ENCODE measurements at places on chromosomes 2 and 18.

GRCh38 chr2:223101340-223102039, 49.5 kb downstream of the KCNE4 start:
- H3K27ac ChIP-seq = no peak overlapping the region
- H3K4me3 ChIP-seq = no peak overlapping the region
- H3K4me1 ChIP-seq = no peaks in the 10 kb centered on the region

- no peak for DNase-seq
- H3K4me1 ChIP-seq = peaks cover 56% of the 10 kb centered on the region
- H3K36me3 ChIP-seq = no peaks in the 10 kb centered on the region
Measured at GRCh38 chr18:24009246-24009645, 5.3 kb upstream of the TTC39C start.

DNA sequence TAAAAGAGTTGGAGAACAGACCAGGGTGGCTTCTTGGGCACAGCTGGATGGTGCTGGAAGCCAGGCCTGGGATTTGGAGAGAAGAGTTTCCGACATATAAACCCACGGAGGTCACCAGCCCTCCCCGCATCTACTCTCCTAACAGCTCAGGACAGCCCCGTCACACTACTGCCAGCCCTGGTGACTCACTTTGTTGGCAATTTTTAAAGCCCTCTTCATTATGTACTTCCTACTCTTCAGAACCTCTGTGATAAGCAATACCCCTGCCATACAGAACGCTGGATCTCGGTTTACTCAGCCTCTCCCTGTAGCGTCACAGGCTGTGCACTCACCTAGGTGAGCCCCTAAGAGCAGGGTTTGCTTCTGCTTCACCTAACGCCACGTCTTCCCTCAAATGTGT, 48.1 kb downstream of the ID2 start:
- no peaks in the 10 kb centered on the region for H3K4me1 ChIP-seq
- H3K36me3 ChIP-seq = peaks cover 13% of the 10 kb centered on the region
- DNase-seq = no peak
- H3K27me3 ChIP-seq = no peaks in the 10 kb centered on the region
- H3K4me3 ChIP-seq = no peak overlapping the region

DNA sequence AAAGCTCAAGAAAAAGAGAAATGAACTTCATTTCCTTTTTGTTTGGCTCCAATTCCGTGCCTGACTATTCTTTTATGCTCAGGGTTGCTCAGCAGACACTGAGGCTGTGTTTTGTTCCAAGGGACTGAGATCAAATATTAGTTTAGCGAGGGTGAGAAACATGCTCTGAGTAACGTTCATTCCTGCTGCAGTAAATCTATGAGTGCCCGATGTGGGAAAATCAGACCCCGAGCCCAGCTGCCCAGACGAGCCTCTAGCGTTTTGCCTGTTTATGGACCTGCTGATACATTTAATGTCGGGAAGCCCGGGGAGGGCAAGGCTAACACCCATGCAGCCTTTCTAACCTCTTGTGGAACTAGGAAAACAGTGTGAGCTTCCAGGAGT, 119.2 kb downstream of the VAPA start:
- peak overlapping the region; percentile 73 for H3K27ac ChIP-seq
- H3K4me1 ChIP-seq = peaks cover 5% of the 10 kb centered on the region
- H3K4me3 ChIP-seq = peak overlapping the region; percentile 76
- H3K27me3 ChIP-seq = peaks cover 2% of the 10 kb centered on the region
- DNase-seq = no peak

GRCh38 chr2:161315380-161315779, 7.2 kb downstream of the PSMD14 start:
- H3K4me3 ChIP-seq = no peak overlapping the region
- H3K36me3 ChIP-seq = peaks cover 31% of the 10 kb centered on the region
- H3K27me3 ChIP-seq = no peaks in the 10 kb centered on the region
- DNase-seq = no peak
- peaks cover 16% of the 10 kb centered on the region for H3K4me1 ChIP-seq

DNA sequence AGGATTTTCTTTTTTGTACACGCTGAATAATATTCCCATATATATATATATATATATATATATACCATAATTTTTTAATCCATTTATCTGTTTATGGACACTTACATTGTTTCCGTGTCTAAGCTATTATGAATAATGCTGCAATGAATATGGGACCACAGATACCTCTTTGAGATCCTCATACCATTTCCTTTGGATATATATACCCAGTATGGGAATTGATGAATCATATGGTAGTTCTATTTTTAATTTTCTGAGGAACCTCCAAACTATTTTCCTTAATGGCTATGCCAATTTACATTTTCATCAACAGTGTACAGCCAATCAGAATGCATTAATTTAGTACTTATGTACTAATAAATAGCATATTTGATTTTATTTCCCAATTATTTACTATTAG, 53.1 kb downstream of the MERTK start:
- peaks cover 2% of the 10 kb centered on the region for H3K27me3 ChIP-seq
- H3K4me1 ChIP-seq = no peaks in the 10 kb centered on the region
- H3K27ac ChIP-seq = no peak overlapping the region
- H3K36me3 ChIP-seq = no peaks in the 10 kb centered on the region
- H3K4me3 ChIP-seq = no peak overlapping the region

DNA sequence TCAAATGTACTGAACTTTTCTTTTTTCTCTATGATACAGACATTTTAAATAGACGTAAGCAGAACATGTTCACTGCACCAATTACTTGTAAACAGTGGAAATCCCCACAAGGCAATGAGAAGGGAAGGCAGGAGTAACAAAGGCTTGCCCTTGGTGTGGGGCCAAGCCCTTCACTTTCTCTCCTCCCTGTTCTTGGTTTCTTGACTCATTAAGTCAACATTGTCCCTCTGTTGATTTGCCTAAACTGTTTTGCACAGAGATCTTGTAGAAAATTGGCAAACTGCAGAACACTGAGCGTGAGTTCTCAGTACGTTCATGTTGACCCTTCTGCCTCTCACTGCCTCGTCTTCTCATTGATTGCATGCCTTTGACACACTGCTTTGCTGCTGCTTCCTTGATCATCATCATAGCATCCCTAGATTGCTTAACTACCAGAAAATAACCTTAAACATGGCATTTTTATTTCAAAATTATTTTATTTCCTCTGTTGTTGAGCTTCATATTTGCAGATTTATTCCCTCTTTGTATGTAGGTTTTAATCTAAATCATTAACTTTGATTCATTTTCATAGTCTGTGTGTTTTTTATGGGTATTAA, 257.7 kb downstream of the PTGR3 start:
- peaks cover 3% of the 10 kb centered on the region for H3K4me1 ChIP-seq
- no peak for DNase-seq
- H3K4me3 ChIP-seq = no peak overlapping the region
- H3K27me3 ChIP-seq = no peaks in the 10 kb centered on the region

GRCh38 chr2:231280846-231281245, 82.4 kb downstream of the ARMC9 start:
- H3K36me3 ChIP-seq = no peaks in the 10 kb centered on the region
- no peaks in the 10 kb centered on the region for H3K27me3 ChIP-seq
- no peak for DNase-seq
- no peak overlapping the region for H3K27ac ChIP-seq
- H3K4me3 ChIP-seq = no peak overlapping the region

GRCh38 chr2:198571393-198571792, 767.0 kb downstream of the PLCL1 start:
- H3K27me3 ChIP-seq = no peaks in the 10 kb centered on the region
- no peak for DNase-seq
- H3K4me1 ChIP-seq = no peaks in the 10 kb centered on the region
- no peak overlapping the region for H3K27ac ChIP-seq
- no peak overlapping the region for H3K4me3 ChIP-seq

GRCh38 chr2:172639823-172640222, 83.9 kb downstream of the PDK1 start:
- peaks cover 2% of the 10 kb centered on the region for H3K27me3 ChIP-seq
- no peak overlapping the region for H3K27ac ChIP-seq
- H3K36me3 ChIP-seq = no peaks in the 10 kb centered on the region

GRCh38 chr18:9705183-9705829, 2.8 kb upstream of the RAB31 start:
- no peaks in the 10 kb centered on the region for H3K36me3 ChIP-seq
- H3K27me3 ChIP-seq = peaks cover 80% of the 10 kb centered on the region
- peaks cover 13% of the 10 kb centered on the region for H3K4me1 ChIP-seq
- no peak for DNase-seq

GRCh38 chr18:68714366-68714711, 569 bp downstream of the TMX3 start:
- H3K4me3 ChIP-seq = peak overlapping the region; percentile 87
- H3K27me3 ChIP-seq = no peaks in the 10 kb centered on the region
- no peak for DNase-seq
- peaks cover 35% of the 10 kb centered on the region for H3K4me1 ChIP-seq

GRCh38 chr2:231191896-231192872, 6.2 kb upstream of the ARMC9 start:
- peaks cover 44% of the 10 kb centered on the region for H3K27me3 ChIP-seq
- H3K36me3 ChIP-seq = no peaks in the 10 kb centered on the region
- H3K4me3 ChIP-seq = no peak overlapping the region
- H3K27ac ChIP-seq = no peak overlapping the region
- H3K4me1 ChIP-seq = no peaks in the 10 kb centered on the region
- DNase-seq = no peak

GRCh38 chr18:6118080-6118479, 222.8 kb upstream of the TMEM200C start:
- DNase-seq = no peak
- H3K27me3 ChIP-seq = no peaks in the 10 kb centered on the region
- H3K36me3 ChIP-seq = no peaks in the 10 kb centered on the region
- no peaks in the 10 kb centered on the region for H3K4me1 ChIP-seq
- no peak overlapping the region for H3K27ac ChIP-seq

DNA sequence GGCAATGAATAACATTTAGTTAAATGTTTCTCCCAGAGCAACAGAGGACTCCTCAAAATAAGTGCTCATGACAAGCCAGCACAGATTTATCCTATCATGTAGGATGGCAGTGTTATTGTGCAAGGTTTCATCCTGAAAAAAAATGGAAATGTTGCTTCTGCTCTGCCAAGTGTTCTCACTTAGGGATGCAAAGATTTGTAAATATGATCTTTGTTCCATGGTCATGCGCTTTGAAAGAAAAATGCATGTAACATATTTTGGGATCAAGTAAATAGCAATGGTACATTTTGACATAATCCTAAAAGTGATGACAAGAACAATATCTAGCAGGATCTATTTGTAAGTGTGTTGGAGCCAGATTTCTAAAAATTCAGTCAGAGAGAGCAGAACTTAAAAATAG, 229.5 kb upstream of the CCDC150 start:
- no peak overlapping the region for H3K27ac ChIP-seq
- no peaks in the 10 kb centered on the region for H3K36me3 ChIP-seq
- no peak overlapping the region for H3K4me3 ChIP-seq
- no peak for DNase-seq

DNA sequence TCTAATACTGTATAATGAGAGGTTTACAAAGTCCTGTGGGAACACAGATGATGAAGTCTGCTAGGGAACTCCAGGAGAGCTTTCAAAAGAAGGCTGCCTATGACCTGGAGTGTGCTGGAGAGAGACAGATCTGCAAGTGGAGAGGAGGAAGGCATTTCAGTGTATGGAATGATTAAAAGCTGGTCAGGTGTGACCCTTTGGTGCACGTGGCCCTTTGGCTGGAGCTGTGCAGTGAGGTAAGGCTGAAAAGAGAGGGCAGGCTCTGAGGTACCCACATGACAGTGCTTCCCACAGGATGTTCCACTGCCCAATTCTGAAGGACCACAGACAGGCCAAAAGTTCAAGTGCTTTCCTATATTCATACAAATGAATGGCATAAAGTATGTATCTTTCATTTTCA, 157.1 kb downstream of the DYM start:
- H3K27ac ChIP-seq = no peak overlapping the region
- H3K4me3 ChIP-seq = no peak overlapping the region
- H3K4me1 ChIP-seq = no peaks in the 10 kb centered on the region

GRCh38 chr2:223019390-223019930, 32.5 kb upstream of the KCNE4 start:
- DNase-seq = no peak
- no peak overlapping the region for H3K27ac ChIP-seq
- no peaks in the 10 kb centered on the region for H3K36me3 ChIP-seq
- H3K4me3 ChIP-seq = no peak overlapping the region
- H3K4me1 ChIP-seq = no peaks in the 10 kb centered on the region
- peaks cover 4% of the 10 kb centered on the region for H3K27me3 ChIP-seq

DNA sequence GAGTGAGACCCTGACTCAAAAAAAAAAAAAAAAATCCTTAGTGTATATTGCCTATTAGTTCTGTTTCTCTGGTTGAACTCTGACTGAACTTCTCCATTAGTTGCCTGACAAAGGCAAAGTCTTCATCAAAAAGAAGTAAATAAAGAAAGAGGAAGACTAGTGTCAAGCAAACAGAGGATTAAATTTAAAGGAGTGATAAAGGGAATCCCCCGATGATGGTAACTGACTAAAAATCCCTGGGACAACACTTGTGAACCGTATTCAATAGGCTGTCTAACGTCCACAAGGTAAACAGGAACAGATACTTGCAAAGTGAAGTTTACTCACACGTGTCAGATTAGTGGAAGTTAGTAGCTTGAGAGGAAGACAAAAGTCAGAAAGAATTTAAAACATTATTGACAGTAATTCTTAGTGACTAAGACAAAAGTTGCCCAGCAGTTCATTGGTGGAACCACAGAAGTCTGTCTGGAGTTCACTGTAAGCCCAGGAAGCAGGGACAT, 26.2 kb upstream of the SPOPL start:
- no peak overlapping the region for H3K27ac ChIP-seq
- no peaks in the 10 kb centered on the region for H3K36me3 ChIP-seq
- no peak for DNase-seq
- H3K4me1 ChIP-seq = no peaks in the 10 kb centered on the region
- H3K27me3 ChIP-seq = peaks cover 8% of the 10 kb centered on the region

DNA sequence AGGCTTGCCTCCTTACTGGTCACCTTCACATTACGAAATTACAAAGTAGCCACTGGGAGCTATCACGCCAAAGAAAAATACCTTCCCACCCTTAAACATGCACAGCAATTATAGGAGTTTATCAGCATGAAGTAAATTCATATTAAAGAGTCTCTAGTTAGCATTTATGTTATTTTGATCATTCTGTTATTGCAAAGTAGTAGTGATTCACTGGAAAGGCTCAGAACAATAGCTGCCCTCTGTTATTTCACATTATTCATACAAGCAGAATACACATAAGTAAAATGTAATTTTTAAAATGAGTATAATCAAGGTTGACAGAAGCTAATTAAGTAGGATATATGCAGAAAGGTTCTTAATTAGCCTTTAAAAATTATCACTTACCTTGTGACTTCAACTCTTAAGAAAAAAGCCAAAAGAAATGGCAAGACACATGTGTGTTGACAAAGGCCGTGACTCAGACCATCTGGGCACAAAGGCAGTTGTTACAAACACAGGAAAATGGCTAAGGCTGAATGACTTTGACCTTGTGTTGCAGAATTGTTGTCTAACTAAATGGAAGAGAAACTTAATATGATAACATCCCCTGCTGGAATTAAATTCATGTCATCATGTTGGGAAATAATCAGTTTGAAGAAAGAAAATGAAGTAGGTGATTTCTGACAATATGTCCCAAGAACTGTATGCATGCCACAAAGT, 108.3 kb downstream of the ARL6IP6 start:
- no peaks in the 10 kb centered on the region for H3K27me3 ChIP-seq
- H3K4me1 ChIP-seq = no peaks in the 10 kb centered on the region
- H3K4me3 ChIP-seq = no peak overlapping the region
